WTC11 (cell line): ENCODE measurements at places on chromosomes 3 and 15. TPM values are rescaled to one million over a fixed set of nuclear protein-coding genes. Genes with fewer than 3 reads are reported as not detected.

DNA sequence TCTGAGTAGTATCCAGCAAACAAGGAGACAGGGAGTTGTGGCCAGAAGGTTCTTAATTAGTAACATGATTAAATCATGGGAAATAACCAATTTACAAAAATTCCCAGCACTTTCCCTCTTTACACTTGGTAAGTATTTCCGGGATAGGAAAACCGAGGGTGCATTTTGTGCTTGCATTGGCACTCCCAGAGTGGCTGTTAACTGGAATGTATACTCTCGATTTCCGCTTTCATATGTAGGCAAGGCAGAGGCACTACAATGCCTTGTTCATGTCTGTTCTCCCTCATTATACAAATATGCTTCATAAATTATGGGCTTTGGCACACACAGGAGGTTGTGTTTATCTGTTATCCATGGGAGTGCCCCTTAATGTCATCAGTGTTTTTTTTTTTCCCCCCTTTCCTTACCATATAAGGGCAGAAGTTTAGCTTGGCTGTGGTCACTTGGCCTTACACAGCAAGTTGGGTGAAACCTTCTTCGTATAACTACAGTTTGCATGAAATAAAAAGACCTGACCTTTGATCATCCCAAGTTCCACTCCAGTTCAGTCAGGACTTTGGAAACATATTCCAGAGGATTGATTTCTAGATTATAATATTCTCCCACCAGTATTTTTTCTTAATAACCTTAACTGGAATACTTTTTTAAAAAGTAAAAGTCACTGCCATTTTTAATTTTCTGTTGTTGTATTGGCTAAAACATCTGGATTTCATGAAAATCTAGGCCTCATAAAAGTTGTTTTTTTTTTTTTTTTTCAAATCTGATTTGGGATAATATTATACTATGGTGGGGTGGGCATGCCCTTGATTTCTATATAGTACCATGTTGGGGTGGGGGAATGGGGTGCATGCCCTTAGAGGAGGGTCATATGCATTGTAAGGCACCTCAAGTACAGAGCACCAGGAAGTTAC, 8.9 kb downstream of the TPM1 start:
- DNase-seq = no peak

DNA sequence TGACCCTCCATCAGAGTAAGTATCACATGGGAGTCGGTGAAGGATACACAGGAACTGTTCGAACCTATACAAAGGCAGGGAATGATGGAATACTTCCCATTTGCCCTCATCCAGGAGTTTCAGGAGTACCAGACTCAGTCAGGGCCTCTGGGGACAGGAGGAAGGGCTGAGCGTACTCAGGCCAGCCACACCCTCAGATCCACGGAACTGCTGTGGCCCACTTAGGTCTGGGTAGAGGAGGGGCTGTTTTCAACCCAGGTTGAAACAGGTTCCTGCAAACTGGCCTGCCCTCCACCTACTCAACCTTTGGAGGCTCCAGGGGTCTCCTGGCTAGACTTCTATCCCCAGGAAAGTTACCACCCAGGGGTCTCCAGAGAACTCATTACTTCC, 6.7 kb upstream of the IGDCC3 start:
- DNase-seq = no peak

- peak; percentile 5 for DNase-seq
Observed at GRCh38 chr3:126133606-126134005, 46.8 kb downstream of the ALDH1L1 start.

DNA sequence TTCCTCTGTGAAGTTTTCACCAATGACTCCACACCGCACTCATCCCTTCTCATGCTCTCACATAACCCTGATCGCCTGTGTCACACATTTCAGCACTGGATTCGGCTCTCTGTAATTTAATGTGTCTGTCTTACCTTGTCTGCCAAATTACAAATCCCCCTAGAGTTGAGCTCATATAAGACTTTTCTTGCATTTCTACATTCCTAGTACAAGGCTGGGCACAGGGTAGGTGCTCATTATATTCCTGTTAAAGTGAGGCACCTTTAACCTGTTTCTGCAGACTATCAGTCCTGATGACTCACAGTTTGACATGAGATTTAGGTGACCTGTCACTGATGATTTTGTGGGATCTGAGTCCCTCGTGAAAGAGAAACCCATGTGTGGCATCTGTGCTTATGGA, 22.6 kb downstream of the TGM5 start:
- no peak for DNase-seq

DNA sequence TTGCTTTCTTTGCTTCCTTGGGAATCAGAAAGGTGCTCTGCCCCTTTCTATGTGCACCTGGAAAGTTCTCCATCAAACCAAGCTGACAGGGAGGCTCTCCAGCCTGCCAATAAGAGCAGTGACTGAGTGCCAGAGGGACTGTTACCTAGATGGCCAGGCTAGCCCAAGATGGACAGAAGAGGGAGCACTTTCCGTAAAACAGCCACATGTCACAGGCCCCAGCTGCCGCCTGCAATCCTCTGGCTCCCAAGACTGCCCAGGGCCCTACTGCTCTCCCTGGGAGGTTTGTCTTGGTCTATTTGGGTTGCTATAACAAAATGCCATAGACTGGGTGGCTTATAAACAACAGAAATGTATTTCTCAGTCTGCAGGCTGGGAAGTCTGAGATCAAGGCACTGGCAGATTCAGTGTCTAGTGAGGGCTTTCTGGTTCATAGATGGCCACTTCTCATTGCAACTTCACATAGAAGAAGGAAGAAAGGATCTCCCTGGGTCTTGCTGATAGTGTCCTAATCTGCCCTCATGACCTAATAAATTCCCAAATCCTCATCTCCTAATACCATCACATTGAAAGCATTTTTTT, 72.3 kb downstream of the TAMM41 start:
- peak; percentile 68 for DNase-seq

The FBXL22 gene
- 0.46 to 0.73 TPM (median 0.46 TPM) in 3 replicates for total RNA-seq

The C3orf20 gene
- not detected in 3 replicates for total RNA-seq

The SLC24A5 gene
- not detected in 3 replicates for total RNA-seq

The GRM2 gene
- total RNA-seq = 2.8 to 4.1 TPM (median 3.7 TPM) in 3 replicates
